Naive thymus-derived CD4-positive, alpha-beta T cell (primary cell): ENCODE measurements at places on chromosomes 7 and 10. TPM values are rescaled to one million over a fixed set of nuclear protein-coding genes. Genes with fewer than 3 reads are reported as not detected.

The BTBD16 gene
- not detected for total RNA-seq

The NRAP gene
- total RNA-seq = not detected in 2 replicates

The MGMT gene
- 17.6 TPM for total RNA-seq

The CALY gene
- not detected in 2 replicates for total RNA-seq

The ANKRD30A gene
- total RNA-seq = not detected in 2 replicates

The SPDYE1 gene
- total RNA-seq = not detected

The NAT16 gene
- total RNA-seq = not detected in 2 replicates

GRCh38 chr7:158406801-158407200 lies 180.8 kb downstream of the PTPRN2 start:
- no peak for DNase-seq
- H3K36me3 ChIP-seq = no peaks in the 10 kb centered on the region
- H3K4me1 ChIP-seq = no peaks in the 10 kb centered on the region
- no peaks in the 10 kb centered on the region for H3K27me3 ChIP-seq

DNA sequence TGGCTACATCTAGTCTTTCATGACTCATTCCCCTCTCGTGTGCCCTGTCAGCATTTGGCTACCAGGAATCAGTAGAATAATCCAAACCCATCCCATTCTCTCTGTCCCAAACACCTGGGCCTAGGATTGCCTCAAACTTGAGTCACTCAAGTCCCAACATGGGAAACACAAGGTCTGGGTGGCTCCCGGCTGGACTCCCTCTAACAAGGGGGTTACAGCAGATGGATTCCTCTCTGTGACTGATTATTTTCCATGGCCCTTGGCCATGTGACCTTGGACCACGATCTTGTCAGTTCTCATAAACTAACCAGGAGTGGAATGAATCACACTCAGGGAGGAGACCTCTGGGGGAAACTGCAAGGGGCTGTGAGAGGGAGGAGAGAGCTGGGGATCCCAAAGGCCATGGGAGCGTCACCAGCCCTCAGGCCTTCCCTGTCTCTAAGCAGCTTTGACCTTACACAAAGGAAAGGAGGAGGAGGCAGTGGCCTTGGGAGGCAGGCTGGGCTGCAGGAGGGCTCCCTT lies 533.1 kb downstream of the KCNMA1 start:
- DNase-seq = no peak
- H3K4me3 ChIP-seq = no peak overlapping the region
- H3K27me3 ChIP-seq = no peaks in the 10 kb centered on the region
- no peaks in the 10 kb centered on the region for H3K36me3 ChIP-seq
- H3K4me1 ChIP-seq = no peaks in the 10 kb centered on the region

GRCh38 chr7:81676105-81676811 lies 93.6 kb downstream of the HGF start:
- no peak overlapping the region for H3K27ac ChIP-seq
- no peak for DNase-seq
- H3K36me3 ChIP-seq = no peaks in the 10 kb centered on the region

DNA sequence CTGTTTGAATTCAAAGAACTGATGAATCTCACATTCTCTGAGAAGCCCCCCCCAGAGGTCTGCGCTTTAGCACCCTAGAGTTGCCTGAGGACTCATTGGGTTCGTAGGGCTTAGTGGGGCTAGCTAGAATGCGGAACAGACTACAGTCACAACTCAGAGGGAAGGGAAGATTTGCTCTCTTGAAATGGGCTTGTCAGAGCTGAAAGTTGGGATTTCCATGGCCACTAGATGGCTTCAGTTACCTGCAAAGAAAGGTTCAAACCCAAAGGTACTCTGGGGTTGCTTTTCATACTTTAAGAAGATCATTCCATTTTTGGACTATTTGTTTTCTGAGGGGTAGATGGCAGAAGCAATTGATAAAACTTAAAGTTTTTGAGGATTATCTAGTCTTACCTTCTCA lies 205.0 kb downstream of the BBS9 start:
- no peak for DNase-seq
- H3K27ac ChIP-seq = no peak overlapping the region
- no peaks in the 10 kb centered on the region for H3K36me3 ChIP-seq
- H3K27me3 ChIP-seq = no peaks in the 10 kb centered on the region
- no peak overlapping the region for H3K4me3 ChIP-seq

GRCh38 chr10:74787457-74787856 lies 38.9 kb upstream of the KAT6B start:
- H3K4me1 ChIP-seq = no peaks in the 10 kb centered on the region
- no peak for DNase-seq
- H3K36me3 ChIP-seq = no peaks in the 10 kb centered on the region
- H3K4me3 ChIP-seq = no peak overlapping the region
- no peak overlapping the region for H3K27ac ChIP-seq

DNA sequence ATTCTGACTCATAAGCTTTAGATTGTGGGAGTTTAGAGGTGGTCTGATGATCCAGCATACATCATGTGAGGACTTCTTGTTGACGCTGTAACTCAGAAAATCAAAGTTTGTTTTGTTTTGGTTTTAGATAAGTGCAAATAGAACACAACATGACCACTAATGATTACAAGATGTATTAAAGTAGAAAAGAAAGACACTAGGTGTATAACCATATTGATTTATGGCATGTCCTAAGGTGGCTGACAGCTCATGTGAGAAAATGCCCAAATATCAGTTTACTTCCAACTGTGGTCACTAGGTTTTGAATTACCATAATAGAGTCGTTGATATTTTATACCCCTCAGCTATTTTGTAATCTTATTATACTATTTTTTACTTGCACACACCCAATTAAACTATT lies 1131.4 kb upstream of the PHF14 start:
- no peak overlapping the region for H3K27ac ChIP-seq
- H3K4me3 ChIP-seq = no peak overlapping the region
- DNase-seq = no peak
- H3K36me3 ChIP-seq = no peaks in the 10 kb centered on the region
- no peaks in the 10 kb centered on the region for H3K4me1 ChIP-seq

GRCh38 chr7:2728316-2729030 lies 40.5 kb downstream of the AMZ1 start:
- no peak overlapping the region for H3K4me3 ChIP-seq
- H3K4me1 ChIP-seq = no peaks in the 10 kb centered on the region

DNA sequence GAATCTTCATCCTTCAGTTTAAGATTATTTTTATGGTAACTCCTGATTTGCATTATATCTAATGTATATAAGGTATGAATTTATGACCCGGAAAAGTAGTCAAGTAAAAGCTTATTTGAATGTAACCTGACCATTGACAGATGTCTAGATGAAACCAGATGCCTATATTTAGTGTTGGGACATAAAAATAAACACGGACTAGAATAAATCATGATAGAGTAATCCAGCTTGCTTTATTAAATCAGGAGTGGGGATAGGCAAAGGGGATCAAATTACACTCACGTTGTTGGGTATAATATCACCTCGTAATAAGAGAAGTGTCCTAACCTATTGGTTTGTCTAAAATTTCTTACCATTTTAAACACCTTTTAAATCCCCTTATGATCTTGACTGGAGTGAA lies 244.6 kb downstream of the AGMO start:
- no peaks in the 10 kb centered on the region for H3K4me1 ChIP-seq
- no peaks in the 10 kb centered on the region for H3K27me3 ChIP-seq
- H3K27ac ChIP-seq = no peak overlapping the region
- DNase-seq = no peak
- no peaks in the 10 kb centered on the region for H3K36me3 ChIP-seq
- H3K4me3 ChIP-seq = no peak overlapping the region

DNA sequence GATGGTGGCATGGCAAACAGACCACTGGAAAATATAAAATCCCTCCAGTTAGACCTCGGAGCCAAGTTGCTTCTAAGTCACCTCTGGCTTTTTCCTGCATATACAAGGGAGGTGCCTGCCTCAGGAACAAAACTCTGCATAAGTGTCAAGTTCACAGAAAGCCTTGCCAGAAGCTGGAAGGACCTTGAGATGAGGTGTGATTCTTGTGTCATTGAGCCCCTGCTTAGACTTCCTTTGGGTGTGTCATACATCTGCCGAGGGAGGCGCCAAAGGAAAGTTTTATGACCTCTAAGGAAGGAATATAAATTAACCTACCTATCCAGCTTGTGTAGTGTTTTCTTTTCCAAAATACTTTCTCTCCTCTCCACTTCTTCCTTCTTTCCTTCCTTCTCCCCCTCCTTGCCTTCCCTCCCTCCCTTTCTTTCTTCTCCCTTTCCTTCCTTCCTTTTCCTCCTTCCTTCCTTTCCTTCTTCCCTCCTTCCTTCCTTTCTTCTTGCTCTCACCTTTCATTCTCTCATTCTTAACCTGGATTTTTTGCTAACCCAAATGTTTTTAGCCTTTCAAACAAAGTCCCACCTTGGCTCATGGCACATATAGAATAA lies 75.2 kb downstream of the TRIL start:
- H3K27me3 ChIP-seq = no peaks in the 10 kb centered on the region
- no peak for DNase-seq
- H3K4me3 ChIP-seq = no peak overlapping the region

DNA sequence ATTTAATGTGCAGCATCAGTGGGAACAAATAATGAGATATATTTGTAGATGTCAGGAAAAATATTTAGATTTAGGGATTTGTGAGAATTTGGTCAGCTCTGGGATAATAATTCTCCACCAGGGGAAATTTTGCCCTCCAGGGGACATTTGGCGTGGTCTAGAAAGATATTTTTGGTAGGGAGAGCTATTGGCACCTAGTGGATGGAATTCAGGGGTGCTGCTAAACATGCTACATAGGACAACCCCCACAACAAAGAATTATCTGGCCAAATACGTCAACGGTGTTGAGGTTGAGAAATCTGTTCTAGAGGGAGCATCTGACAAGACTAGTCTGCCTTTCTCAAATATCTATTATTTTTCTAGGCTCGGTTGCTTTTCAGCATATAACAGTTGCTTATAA lies 2.1 kb downstream of the ADK start:
- H3K27ac ChIP-seq = no peak overlapping the region
- no peak for DNase-seq
- no peaks in the 10 kb centered on the region for H3K27me3 ChIP-seq
- H3K4me3 ChIP-seq = no peak overlapping the region
- peaks cover 23% of the 10 kb centered on the region for H3K4me1 ChIP-seq

DNA sequence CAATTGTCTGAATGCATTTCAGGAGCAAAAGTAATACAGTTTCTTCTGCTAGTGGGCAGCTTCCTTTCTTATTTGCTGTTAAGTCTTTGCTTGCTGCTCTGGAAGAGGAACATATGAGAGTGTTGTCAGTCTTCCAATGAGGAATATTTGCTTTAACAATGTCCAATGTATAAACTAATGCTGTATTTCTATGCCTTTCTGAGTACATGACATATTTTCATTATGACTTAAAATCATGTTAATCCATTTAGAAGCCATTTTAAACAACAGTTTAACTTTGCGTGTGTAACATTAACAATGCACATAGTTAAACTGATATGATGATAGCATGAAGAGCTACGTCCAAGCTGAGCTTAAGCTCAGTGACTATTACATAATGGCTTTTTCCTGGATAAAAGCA lies 933.4 kb upstream of the GHITM start:
- no peaks in the 10 kb centered on the region for H3K27me3 ChIP-seq
- DNase-seq = no peak
- H3K4me1 ChIP-seq = no peaks in the 10 kb centered on the region
- H3K4me3 ChIP-seq = no peak overlapping the region

GRCh38 chr10:106392778-106393177 lies 771.7 kb downstream of the SORCS1 start:
- H3K4me1 ChIP-seq = no peaks in the 10 kb centered on the region
- no peak overlapping the region for H3K27ac ChIP-seq
- no peaks in the 10 kb centered on the region for H3K36me3 ChIP-seq
- H3K4me3 ChIP-seq = no peak overlapping the region
- no peaks in the 10 kb centered on the region for H3K27me3 ChIP-seq
- DNase-seq = no peak

- H3K36me3 ChIP-seq = no peaks in the 10 kb centered on the region
- H3K4me1 ChIP-seq = no peaks in the 10 kb centered on the region
- DNase-seq = no peak
- H3K4me3 ChIP-seq = no peak overlapping the region
Observed at GRCh38 chr7:54596747-54597146, 54.6 kb downstream of the VSTM2A start.

DNA sequence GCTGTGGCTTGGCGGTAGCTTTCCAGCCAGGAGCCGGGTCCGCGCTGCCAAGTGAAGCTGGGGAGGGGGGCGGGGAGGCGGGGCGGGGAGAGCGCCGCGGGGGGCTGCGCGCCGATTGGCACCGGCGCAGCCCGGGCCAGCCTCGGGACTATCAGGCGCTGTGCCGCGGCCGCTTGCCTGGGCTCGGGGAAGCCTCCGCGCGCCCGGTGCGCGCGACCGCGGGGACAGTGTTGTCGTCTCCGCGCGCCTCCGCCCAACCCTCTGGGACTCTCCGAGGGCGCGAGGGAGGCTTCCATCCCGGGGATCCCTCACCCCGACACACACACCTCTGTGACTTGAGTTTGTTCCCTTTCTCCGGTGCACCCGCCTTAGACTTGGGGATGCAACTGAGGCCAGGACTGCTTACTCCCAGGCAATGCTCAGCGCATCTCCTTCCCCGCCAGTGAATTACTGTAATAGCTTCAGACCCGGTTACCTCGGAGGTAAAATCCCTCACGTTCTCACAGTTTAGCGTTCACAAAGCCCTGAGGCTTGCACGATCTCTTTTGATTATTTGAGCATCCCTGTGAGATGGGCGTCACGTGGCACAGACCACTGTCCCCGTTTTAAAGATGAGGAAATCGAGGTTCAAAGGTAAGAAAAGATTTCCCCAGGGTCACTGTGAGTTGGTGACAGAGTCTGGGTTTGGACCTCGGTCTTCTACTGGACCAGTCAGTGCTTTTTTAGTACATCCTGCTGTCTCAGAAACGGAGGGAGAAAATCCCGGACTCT lies at the start of gene NKX1-2:
TSS of gene NKX1-2 (minus strand) at position 24 of the 771 bp plus-strand sequence. CDS start 92 bp downstream, outside the sequence.
- peaks cover 9% of the 10 kb centered on the region for H3K4me1 ChIP-seq
- no peak within 1 kb of the TSS for H3K4me3 ChIP-seq
- H3K27ac ChIP-seq = no peak within 1 kb of the TSS
- DNase-seq = no peak

- DNase-seq = no peak
- no peaks in the 10 kb centered on the region for H3K27me3 ChIP-seq
- no peak overlapping the region for H3K27ac ChIP-seq
- no peaks in the 10 kb centered on the region for H3K4me1 ChIP-seq
Observed at GRCh38 chr7:31074120-31074383, 21.9 kb downstream of the ADCYAP1R1 start.

GRCh38 chr7:25861164-25861496 lies 290.9 kb upstream of the NFE2L3 start:
- DNase-seq = no peak
- peaks cover 92% of the 10 kb centered on the region for H3K27me3 ChIP-seq
- peaks cover 11% of the 10 kb centered on the region for H3K4me1 ChIP-seq

- no peaks in the 10 kb centered on the region for H3K4me1 ChIP-seq
- no peak for DNase-seq
- no peak overlapping the region for H3K4me3 ChIP-seq
Observed at GRCh38 chr10:49827297-49827696, 65.2 kb upstream of the OGDHL start.
